Activated CD4-positive, CD25-positive, alpha-beta regulatory T cell treated with anti-CD3 and anti-CD28 coated beads, Interleukin-2, amount 50 U/mL, for 16 hours (primary cell): ENCODE measurements at places on chromosomes 7 and 10.

GRCh38 chr7:148238761-148239325 is 351.7 kb upstream of the C7orf33 start:
- no peak for DNase-seq

DNA sequence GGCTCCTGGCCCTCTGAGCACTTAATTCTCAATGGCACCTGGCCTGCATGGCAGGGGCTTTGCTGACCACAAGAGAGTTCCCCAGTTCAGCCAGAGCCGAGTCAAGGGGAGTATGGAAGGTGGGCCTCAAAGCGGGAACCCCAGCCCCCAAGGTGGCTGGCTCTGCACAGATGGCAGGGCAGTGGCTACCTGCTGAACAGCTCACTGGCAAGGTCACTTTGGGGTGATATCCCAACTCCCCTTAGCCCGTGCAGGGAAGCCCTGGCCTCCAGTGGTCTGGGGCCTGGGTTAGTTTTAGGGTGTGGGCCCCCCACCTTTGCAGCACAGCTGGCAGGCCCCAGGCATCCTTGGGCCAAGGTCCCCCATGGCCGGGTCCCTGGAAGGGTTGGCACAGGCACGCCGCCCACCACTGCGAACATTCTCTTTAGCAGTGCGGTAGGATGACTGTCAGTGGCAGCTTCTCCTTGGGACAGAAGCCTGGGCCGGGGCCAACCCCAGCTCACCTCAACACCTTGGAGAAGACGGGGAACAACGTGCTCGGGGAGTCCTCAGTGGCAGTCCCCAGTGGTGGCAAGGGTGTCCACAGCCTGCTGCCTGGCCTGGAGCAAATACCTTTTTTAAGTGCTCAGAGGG is 36.8 kb downstream of the PPIF start:
- no peak for DNase-seq

- DNase-seq, result no peak
Observed at GRCh38 chr7:134721171-134721570, 58.3 kb upstream of the CALD1 start.

DNA sequence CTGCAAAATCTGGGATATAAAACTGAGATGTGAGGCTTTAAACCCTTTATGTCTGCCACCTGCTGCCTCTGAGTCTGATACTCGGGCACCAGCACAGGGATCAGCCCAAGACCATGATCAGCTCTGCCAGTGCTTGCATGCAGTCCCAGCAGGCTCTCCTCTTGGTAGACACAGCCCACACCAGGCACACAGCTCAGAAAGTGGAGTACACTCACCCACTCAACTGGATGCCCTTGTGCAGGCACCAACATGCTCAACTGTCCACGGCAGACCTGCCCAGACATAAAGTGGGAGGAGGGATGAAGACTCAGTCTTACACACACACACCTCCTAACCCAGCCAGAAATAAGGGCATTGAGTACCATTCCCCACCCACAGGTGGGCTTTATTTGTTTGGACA is 18.2 kb upstream of the MYH16 start:
- no peak for DNase-seq

- no peak for DNase-seq
Observed at GRCh38 chr7:132878204-132878919, 203.5 kb downstream of the CHCHD3 start.

GRCh38 chr7:134532180-134532953 is 5.0 kb downstream of the AKR1B10 start:
- DNase-seq, result no peak

GRCh38 chr7:119903085-119903484 is 369.9 kb upstream of the KCND2 start:
- no peak for DNase-seq

DNA sequence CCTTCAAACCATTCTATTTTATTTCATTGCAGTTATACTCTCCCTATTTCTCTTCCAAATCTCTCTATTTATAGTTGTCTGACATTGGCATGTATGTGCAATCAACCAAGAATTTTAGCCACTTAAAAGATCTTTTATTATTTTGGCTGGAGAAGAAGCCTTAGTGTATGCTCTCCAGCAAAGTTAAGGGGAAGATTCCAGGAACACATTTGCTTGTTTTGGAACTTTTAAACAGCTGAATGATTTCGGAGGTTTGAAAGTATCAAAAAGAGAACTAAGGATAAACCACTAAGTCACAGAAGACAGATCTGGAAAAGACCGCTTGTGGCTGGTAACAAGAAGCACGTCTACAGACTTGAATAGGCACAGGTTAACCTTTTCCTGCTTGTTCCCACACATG is 182.2 kb upstream of the FZD1 start:
- DNase-seq, result no peak

DNA sequence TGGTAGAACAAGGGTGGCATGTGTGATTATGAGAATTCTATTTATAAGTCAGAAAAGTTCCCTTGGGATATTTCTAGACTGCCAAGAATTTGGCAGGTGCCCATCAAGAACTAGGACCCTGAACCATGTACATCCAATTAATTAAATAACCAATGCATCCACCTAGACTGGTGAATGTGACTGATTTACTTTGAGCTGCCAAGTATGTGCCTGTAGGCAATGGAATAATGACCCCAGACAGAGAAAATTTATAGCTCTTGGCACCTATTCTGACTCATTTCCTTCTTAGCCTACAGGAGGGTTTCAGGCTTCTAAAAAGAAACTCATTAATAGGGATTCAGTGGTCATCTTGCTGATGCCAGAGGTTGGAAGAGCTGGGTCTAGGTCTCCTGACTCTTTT is 54.9 kb downstream of the KCNH2 start:
- DNase-seq, result no peak

- no peak for DNase-seq
Observed at GRCh38 chr7:31304446-31304845, 36.1 kb downstream of the NEUROD6 start.
